ENCODE measurements at places on chromosomes 5 and 9. TPM values are rescaled to one million over a fixed set of nuclear protein-coding genes. Genes with fewer than 3 reads are reported as not detected.

The PHYHD1 gene
- total RNA-seq = 6.4 TPM

The PIK3R1 gene
- 69.5 TPM for total RNA-seq

The LHX3 gene
- total RNA-seq = not detected

The POU5F2 gene
- total RNA-seq = 0.55 TPM

The PROB1 gene
- 1.0 TPM for total RNA-seq

The PHF2 gene
- 12.3 TPM for total RNA-seq

The FOXD4L5 gene
- under 0.01 TPM for total RNA-seq

The OR1Q1 gene
- not detected for total RNA-seq

The SARDH gene
- total RNA-seq = 4.9 TPM

The NINJ1 gene
- 58.6 TPM for total RNA-seq

The INSL4 gene
- total RNA-seq = not detected

The HACD4 gene
- total RNA-seq = 6.9 TPM

The KCNT1 gene
- not detected for total RNA-seq

The GFM2 gene
- total RNA-seq = 36.0 TPM

The TNFSF8 gene
- total RNA-seq = not detected

The GALNT12 gene
- total RNA-seq = 76.2 TPM

The MLANA gene
- total RNA-seq = not detected

The TAF11L8 gene
- not detected for total RNA-seq

The SPINK9 gene
- not detected for total RNA-seq

The TMC1 gene
- 0.43 TPM for total RNA-seq

The IFNA13 gene
- not detected for total RNA-seq

The ACTBL2 gene
- total RNA-seq = 1.1 TPM

The SPINK7 gene
- total RNA-seq = not detected

The PDLIM4 gene
- 53.3 TPM for total RNA-seq

The TMEM38B gene
- 8.7 TPM for total RNA-seq

The GGTA1 gene
- not detected for total RNA-seq

The TRIM36 gene
- total RNA-seq = 0.14 TPM

The MEF2C gene
- total RNA-seq = 4.7 TPM

The FBLL1 gene
- 0.74 TPM for total RNA-seq

The ISCA1 gene
- total RNA-seq = 25.2 TPM

The TBC1D13 gene
- 10.2 TPM for total RNA-seq

The FAM193B gene
- total RNA-seq = 12.2 TPM
